Lung microvascular endothelial cell (primary cell): ENCODE measurements at places on chromosomes 1 and 21. TPM values are rescaled to one million over a fixed set of nuclear protein-coding genes. Genes with fewer than 3 reads are reported as not detected.
A peak's percentile ranks its signal among the peaks of the same experiment; 100 is the strongest.

GRCh38 chr1:221392453-221392852 lies 349.4 kb downstream of the DUSP10 start:
- DNase-seq: peak; percentile 84

DNA sequence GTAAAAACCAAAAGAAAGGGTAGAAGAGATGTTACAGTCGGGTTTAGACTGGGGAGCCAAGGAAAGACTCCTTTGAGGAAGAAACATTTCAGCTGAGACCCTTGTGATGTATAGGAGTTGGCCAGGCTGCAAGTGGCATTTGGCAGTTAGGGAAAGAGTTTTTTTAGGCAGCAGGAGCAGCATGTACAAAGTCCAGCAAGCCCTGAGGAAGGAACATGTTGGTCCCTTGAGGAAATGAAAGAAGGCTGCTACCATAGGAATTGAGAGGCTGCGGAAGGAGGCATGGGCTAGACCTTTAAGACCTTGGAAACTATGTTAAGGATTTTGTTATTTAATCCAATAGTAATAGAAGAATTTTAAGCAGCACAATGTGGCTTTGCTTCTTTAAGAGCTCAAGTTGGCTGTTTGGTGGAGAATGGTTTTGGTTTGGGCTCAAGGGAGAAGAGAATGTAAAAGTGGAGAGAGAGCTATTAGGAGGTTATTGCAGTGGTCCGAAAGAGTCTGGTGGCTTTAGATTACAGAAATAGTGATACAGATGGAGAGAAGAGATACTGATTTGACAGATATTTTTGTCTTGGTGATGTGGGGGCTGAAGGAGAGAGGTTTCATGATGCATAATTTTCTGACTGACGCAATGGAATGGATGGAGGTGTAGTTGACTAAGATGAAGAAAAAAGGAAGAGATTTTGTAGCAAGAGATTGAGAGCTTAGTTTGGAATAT lies 26.6 kb downstream of the SMAP2 start:
- no peak for DNase-seq

GRCh38 chr1:66681686-66682085 lies 70.6 kb upstream of the DYNLT5 start:
- DNase-seq: no peak

GRCh38 chr1:174314433-174314832 lies 133.3 kb upstream of the GPR52 start:
- DNase-seq: no peak

The DENND4B gene
- 5.7 and 12.3 TPM in 2 replicates for total RNA-seq

- no peak for DNase-seq
These were observed 16.9 kb downstream of the GRHL3 start for GRCh38 chr1:24336075-24336474.

The GORAB gene
- total RNA-seq: 4.6 and 7.3 TPM in 2 replicates

- DNase-seq: no peak
These were observed 61.3 kb downstream of the ASTN1 start for GRCh38 chr1:177103005-177103852.

The PODN gene
- under 0.01 and 0.22 TPM in 2 replicates for total RNA-seq

DNA sequence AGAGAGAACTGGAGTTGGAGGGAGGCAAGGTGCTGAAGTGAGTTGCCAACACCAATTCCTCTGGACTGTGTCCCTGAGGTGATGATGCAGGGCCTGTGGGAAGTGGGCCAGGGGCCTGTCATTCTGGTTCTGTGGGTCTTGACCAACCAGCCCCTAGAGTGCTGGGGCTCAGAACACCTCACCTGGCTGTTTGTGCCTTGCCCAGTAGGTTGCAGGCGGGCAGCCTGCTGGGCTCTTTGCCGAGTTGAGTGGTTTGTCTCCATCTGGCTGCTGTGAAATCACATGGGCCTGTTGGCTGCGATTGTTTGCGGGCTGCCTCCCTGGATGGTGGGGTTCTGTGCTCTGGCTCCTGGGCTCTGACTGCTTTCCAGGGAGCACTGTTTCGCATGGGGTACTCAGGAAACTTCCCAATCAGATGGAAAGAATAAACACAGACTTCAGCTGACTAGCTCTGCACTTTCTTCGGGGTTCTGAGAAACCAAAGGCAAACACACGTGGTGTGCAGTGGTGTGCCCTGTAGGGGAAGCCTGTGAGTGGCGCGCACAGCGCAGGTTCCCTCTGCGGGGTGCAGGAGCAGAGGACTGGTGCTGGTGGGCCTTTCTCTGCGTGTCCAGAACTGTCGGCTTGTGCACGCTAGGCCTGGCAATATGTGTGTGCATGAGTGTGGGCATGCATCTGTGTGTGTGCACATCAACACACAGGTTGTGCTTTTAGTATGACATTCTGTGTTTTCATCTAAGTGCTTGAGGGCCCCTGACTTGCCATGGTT lies 95.1 kb downstream of the RHOU start:
- DNase-seq: no peak

The TRIM58 gene
- under 0.01 and 0.22 TPM in 2 replicates for total RNA-seq

DNA sequence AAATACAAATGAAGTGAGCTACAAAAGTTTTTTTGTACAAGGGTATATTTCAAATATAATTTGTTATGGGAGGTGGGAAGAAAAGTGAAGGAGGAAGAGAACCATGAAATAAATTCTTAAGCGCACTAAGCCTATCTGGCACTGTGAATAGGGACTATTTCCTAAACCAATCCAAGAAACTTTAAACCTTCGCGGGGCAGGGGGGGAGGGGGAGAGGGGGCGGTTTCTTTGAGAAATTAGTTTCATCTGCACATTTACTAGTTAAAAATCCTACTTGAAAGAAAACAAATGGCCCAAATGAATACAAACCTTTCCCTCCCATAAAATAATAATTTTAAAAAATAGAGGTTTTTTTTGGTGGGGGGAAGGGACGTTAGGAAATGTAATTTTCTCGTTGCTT lies 364 bp downstream of the GOLPH3L start:
- DNase-seq: no peak

The SV2A gene
- total RNA-seq: 1.5 and 2.8 TPM in 2 replicates

DNA sequence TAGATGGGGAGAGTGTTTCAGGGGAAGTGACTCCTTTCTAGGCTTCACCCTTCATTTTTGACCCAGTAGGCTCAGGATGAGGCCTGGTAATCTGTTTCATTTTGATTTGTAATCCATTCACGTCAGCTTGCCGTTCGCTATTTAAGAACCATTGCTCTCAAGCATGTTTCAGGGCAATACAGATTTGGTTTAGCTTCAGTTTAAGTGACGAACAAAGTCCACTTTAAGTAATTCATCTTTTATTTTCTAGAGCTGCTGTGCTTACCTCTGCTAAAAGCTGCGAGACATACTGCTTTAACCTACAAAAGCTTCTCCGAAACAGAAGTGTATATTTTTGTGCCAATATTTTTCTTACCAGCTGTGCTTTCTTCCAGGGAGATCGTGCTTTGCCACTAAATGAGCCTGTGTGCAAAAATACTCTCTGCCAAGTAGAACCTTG lies 8.9 kb upstream of the FMO3 start:
- DNase-seq: no peak

The CFAP45 gene
- total RNA-seq: under 0.01 and 0.22 TPM in 2 replicates

The DCST1 gene
- total RNA-seq: not detected in 2 replicates
